ENCODE measurements at places on chromosomes 1 and 21.
A peak's percentile ranks its signal among the peaks of the same experiment; 100 is the strongest.

- no peak for DNase-seq
Measured at GRCh38 chr21:35382696-35383095, 333.6 kb upstream of the RUNX1 start.

- no peak for DNase-seq
Measured at GRCh38 chr1:42453386-42453785, 2.4 kb downstream of the ZMYND12 start.

- no peak for DNase-seq
Measured at GRCh38 chr1:165886193-165886592, 58.8 kb downstream of the UCK2 start.

DNA sequence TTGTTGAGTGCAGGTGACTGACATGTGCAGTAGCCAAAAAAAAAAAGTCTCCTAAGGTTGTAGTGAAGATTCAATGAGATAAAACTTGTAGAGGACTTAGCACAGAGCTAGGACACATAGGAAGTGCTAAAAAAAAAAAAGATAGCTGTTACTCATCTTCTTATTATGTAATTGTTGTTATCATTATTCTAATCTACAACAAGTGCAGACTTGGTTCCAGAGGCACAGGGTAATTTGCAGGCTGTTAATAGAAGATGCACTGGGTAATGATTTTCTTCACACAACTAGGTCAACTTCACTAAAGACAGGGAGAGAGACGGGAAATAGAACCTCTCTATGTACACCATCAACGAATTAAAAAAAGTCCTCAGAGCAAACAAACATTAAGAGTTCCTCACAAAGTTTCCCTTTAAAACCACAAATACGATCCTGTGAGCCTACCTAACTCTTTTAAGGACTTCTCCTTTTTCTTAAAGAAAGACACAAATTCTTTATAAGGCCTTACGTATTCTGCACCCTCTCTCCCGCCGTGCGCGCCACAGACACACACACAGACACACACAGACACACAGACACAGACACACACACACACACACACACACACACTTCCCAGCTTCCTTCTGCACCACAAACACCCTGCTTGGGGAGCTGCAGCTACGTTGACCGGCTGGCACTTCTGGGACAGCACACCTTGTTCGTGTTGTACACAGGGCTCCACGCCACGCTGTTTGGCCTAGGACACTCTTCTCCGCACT lies 49.8 kb upstream of the GADD45A start:
- no peak for DNase-seq

GRCh38 chr1:54516249-54516920 lies 31.6 kb upstream of the ACOT11 start:
- no peak for DNase-seq

DNA sequence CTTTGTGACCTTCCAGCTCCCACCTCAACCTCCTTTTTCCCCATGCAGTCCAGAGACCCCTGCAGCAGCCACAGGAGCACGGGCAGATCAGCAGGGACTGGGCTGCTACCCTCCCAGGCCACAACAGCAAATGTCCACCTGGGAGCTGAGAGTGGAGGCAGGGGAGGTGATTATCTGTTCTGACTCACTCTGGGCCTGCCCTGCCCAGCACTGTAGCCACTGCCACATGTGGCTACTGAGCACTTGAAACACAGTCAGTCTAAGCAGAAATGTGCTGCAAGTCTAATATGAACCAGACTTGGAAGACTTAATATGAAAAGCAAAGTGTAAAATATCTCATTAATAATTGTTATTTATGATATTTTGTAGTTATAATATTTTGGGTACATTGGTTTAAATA lies 148.9 kb upstream of the VANGL1 start:
- DNase-seq = no peak

GRCh38 chr1:18256282-18257235 lies 149.0 kb downstream of the IGSF21 start:
- DNase-seq = peak; percentile 1

- DNase-seq = no peak
Measured at GRCh38 chr1:64650411-64650810, 94.5 kb upstream of the RAVER2 start.

DNA sequence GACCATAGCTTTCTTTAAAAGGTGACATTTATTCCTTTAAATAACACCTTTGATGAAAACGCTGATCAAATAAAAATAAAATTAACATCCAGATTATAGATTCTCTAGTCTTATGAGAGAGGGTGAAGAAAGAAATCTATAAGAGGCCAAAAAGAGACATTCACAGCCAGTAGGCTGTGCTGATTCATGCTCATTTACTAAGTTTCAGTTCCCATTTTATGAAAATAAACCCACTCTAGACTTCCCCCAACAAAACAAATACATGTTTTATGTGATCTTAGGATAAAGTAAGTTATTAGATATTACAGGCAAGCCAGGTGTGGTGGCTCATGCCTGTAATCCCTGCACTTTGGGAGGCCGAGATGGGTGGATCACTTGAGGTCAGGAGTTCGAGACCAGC lies 21.1 kb downstream of the ESRRG start:
- no peak for DNase-seq

GRCh38 chr1:75233302-75233929 lies 99.2 kb downstream of the LHX8 start:
- no peak for DNase-seq

GRCh38 chr1:164726235-164726634 lies 167.3 kb downstream of the PBX1 start:
- DNase-seq = no peak

GRCh38 chr1:57473448-57473847 lies 49.6 kb upstream of the DAB1 start:
- DNase-seq = no peak

DNA sequence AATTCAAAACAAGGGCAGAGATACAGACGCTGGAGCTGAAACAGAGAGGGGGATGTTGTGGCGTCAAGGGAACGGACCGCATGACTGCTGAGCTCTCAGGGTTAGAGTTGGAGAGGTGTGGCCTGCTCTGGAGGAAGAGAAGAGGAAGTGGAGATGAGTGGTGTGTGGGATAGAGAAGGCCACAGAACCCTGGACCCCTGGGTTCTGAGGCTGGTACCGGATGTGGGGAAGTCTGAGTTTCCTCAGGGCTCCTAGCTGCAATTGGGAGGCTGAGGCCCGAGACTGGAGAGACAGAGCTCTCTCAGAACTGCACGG lies 1.8 kb downstream of the BCAN start:
- DNase-seq = no peak

DNA sequence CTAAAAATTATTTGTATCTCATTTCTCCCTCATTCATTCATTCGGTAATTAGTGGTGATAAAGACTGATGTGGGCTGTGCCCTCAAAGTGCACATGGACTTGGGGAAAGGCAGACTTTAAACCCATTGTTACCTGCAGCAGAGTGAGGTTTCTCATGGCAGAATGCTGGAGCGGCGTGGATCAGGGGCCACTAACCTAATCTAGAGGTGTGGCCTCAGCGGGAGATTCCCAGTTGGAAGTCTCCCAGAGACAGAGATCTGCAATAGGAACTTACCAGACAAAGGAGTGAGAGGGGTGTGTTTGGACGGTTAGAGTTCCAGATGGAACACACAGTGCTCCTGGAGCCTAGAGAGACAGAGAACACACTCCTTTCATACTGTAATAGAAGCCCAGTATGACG lies 73.5 kb downstream of the VPS26C start:
- DNase-seq = no peak

GRCh38 chr1:100657876-100658715 lies 61.4 kb upstream of the VCAM1 start:
- no peak for DNase-seq

DNA sequence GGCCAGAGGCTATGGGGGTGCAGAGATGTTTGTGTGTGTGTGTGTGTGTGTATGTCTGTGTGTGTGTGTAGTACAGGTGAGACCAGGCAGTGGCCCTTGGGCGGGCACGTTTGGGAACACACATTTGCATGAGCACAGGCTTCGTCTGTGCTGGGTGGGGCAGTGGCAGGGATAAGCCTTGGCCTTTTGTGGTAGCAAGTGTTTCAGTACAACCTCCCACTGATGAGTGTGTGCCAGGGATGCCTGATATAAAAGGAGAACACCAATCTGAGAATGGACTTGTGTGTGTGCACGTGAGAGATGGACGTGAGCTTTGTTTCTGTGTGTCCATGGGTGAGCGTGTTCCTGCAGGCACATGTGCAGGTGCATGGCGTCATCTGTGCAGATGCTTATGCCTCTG lies 3.0 kb downstream of the NTRK1 start:
- DNase-seq = no peak

DNA sequence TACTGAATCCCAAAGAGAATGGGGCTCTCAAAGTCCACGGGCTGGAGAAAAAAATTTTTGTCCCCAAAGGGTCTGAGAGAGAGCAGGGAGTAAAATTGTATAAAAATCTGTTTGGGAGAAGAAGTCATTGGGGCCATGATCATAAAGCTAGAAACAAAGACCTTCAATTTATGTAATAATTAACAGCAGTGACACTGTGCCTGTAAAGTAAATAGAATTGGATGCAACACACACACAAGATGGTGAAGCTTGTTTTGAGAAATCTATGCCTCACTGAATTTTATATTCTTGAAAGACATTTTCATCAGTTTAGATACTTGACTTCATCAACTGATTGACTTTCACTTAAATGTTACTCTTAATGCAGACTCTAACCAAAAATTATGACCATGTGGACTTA lies 600.5 kb upstream of the ADAMTS5 start:
- no peak for DNase-seq

- no peak for DNase-seq
Measured at GRCh38 chr21:15624646-15625045, 105.1 kb upstream of the USP25 start.

GRCh38 chr1:8598060-8598724 lies 219.2 kb downstream of the RERE start:
- no peak for DNase-seq

- no peak for DNase-seq
Measured at GRCh38 chr1:235913311-235913710, 46.6 kb upstream of the LYST start.

DNA sequence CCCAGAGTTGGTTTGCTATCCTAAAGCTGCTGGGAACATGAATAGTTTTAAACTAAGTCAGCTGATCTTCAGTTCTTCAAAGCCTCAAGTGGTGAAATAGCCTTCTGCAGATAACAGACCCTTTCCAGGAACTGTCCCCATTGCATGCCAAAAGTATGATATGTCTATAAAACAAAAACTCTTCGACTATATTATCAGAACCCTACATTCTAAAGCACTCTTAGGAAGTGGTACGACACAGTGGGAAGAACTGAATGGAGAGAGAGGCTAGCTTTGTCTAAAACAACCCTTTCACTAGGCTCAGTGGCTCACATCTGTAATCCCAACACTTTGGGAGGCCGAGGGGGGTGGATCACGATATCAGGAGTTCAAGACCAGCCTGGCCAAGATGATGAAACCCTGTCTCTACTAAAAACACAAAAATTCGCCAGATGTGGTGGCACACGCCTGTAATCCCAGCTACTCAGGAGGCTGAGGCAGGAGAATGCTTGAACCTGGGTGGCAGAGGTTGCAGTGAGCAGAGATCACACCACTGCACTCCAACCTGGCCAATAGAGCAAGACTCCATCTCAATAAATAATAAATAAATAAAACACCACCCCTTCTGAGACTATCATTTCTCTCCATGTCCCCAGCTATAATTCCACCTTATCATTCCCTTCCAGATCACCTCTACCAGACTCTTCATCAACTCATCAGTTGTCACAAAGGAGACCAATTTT lies 2.2 kb upstream of the FRRS1 start:
- DNase-seq = no peak

- DNase-seq = no peak
Measured at GRCh38 chr21:15775981-15776380, 46.2 kb downstream of the USP25 start.

DNA sequence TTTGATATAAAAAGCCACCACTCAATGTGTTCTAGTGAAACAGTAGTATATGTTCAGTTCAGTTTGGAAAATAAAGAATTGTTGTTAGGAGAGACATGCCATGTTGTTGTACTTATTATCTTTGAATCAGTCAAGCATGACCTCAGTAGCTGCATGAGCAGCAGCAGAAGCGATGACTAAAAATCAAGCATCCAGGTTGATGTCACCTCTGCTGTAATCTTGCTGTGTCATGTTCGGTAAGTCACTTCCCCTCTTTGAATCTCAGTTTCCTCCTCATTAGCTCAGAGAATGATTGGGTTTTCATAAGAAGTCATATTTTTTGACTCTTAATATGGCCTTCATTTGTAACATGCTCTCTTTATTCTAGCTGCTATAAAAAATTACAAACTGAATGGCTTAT lies 428.4 kb upstream of the B3GALT2 start:
- DNase-seq = no peak

GRCh38 chr1:173017792-173018191 lies 32.9 kb downstream of the TNFSF18 start:
- no peak for DNase-seq

- no peak for DNase-seq
Measured at GRCh38 chr1:111214884-111215283, 12.6 kb upstream of the CHI3L2 start.

- no peak for DNase-seq
Measured at GRCh38 chr21:42071146-42071737, at the start of gene UMODL1. Gene UMODL1 (plus strand): TSS chr21:42071317. CDS start chr21:42071317, 0 bp downstream.
